Activated T-helper 1 cell treated with anti-CD3 and anti-CD28 coated beads, Interleukin-2, amount 50 U/mL, for 16 hours (primary cell): ENCODE measurements at places on chromosomes 2 and 18.

DNA sequence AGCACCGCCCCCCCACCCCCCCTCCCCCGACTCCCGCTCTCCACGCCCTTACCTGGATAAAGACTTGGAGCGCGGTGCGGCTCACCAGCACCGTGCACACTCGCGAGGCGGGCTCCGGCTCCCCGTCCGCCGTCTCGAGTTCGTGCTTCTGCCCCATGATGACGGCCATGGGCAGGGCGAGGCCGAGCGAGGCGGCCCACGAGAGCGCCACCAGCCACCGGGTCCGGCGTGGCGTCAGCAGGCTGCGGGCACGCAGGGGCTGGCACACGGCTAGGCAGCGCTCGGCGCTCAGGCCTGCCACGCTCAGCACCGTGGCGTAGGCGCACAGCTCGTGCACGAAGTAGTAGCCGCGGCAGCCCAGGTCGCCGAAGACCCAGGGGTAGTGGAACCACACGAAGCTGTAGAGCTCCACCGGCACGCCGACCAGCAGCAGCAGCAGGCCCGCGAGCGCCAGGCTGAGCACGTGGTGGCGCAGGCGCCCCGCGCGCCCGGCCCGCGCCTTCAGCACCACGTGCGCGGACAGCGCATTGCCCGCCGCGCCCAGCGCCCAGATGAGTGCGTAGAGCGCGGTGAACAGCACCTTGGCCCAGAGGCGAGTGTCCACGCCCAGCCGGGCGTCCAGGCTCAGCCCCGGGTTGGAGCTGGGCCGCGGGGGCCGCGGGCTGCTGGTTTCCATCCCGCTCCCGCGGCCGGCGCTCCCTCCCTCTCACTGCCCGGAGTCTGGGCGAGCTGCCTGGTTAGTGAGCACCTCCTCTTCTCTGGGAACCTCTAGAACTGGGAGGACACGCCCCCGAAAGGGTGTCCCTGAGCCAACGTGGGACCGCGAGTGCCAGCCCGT lies at the start of gene NTSR2:
Gene NTSR2, minus strand, starts transcription at position 742 of the 838 bp plus-strand sequence. Its CDS starts 66 bp downstream, at position 676.
- no peak for DNase-seq

DNA sequence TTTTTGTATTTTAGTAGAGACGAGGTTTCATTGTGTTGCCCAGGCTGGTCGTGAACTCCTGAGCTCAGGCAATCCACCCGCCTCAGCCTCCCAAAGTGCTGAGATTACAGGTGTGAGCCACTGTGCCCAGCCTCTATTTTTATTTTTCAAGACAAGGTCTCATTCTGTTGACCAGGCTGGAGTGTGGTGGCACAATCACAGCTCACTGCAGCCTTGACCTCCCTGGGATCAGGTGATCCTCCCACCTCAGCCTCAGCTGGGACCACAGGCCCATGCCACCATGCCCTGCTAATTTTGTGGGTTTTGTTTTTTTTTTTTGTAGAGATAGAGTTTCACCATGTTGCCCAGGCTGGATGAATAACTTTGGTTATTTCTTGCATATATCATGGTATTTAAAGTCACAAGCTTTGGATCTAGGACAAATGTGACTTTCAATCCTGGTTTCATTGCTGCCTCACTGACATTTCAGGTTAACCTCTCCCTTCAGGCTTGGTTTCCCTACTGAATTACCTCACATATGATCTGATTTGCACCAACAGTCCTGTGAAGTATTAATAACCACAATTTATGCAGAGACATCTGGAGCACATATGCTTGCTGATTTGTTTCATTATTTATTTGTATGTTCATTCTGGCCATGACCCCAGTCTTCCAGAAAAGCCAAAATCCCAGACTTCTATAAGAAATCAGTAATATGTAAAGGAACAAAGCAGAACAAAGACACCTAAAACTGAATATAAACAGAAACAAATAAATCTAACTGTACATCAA lies 17.5 kb upstream of the RAB31 start:
- no peak for DNase-seq

DNA sequence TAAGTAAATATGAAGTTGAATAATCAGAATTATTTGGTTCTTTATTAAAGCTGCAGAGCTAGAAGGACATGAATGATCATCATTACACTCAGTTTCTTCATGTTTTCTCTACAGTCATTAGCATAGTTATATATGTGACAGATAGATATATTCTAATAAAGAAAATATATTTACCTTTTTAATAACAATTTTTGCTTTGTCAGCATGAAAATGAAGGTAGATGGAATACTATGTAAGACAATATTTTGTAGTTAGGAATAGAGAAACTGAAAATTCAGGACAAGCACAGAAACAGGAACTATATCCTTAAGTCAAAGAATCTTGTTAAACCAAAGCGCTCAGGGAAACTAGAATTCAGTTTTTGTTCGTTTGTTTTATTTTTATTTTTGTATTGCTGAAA lies 649.9 kb upstream of the NRXN1 start:
- DNase-seq, result no peak

DNA sequence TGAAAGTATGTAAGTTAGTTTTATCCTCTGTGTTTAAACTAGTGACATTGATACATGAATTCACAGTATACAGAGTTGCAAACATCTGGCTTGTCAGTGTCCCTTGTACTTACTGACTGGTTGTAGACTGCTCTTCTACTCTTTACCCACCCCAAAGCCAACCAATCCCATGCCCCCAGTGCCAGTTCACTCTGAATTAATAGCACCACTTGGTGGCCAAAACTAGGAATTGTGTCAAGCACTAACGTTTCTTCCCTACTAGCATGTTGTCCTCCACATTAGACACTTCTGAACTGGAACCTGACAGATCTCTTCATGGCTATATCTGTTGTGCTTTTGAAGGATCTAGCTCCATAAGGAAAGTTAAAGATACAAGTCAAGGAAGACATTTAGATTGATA lies 27.2 kb upstream of the OTX1 start:
- no peak for DNase-seq

DNA sequence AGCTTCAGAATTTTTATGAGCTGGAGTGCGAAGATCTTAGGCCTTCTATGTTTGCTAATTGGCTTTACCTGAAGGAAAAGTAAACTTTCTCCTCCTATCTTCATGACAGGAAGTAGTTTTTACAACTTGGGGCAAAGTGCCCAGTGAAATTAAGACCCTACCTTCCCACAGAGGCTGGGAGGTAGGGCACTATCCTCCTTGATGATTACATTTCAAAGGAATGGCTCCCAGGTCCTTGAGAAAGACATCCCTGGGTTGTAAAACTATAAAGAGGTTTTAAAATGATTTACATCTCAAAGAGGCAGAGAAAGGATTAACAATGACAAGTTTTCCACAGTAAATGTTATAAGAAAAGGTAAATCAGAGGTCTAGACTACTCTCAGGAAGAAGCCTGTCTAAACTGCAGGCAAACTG lies 155.8 kb downstream of the CDH7 start:
- DNase-seq, result no peak

DNA sequence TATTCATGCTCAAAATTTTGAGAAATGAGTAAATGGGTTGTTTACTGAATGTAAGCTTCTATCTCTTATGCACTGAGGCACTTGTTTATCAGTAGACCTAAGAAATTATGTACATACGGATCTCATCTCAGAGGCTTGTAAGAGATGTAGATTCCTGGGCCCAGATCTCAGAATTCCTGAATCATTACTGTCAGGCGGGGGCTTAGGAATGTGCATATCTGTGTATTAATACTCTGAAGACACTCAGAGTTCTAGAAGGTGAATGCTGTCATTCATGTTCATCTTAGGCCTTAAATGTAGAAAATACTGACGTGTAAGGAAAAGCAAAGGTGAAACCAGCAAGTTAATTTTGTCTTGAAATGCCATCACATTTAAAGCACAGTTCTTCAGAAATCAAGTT lies 169.6 kb downstream of the FMNL2 start:
- DNase-seq, result no peak

GRCh38 chr18:332721-333510 lies 65.1 kb upstream of the THOC1 start:
- no peak for DNase-seq

DNA sequence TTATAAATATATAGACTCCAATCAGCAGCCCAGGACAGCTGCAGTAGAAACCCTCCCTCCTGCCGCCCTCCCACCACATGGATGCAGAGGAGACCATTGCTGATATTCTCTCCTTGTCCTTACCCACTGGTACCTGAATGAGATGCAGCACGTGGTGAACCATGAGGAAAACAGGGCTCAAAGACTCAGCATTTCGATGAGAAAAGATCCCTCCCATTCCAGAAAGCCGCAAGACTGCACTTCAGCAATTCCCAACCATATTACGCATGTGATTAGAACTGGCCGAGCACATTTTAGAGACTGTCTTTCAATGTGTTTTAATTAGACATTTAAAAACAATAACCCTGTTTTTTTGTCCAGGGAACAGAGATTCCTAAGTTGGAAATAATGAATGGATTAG lies 125.5 kb downstream of the NRP2 start:
- no peak for DNase-seq

DNA sequence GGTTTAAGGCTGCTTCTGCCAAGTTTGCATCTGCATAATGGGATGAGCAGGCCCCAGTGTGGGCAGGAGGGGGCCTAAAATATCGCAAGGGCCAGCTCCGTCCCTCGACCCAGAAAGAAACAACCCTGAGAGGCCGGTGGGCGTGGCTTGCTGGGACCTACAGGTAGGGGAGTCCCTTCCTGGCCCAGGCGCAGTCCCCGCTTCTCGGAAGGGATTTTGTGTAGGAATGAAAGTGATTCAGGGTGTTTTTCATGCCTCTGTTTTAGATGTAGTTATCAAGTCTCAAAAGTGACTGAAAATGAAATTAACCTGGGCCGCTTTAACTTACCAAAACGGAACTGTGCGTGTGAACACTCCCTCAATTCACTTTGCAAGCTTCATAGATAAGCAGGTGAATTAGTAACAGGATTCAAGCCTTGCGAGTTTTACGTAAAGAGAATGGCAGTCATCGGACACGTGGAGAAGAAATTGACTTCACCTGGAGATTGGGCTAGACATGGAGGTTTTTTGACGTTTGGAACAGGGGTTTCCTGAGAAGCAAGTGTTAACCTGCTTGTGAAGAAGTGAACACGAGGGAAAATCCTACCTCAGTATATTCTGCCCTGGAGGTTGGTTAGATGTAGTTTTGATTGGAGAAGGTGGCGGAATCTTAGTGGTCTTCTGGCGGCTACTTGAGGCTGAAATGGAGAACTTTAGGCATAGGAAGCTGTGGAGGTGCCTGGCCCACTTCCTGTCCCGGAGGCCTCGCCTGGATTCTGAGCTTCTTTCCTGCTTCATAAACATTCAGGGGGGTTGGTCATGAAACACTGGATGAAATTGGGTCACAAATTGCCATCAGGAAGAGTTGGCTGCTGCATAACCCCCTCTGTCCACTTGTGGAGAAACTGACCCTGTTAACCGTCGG lies 1.7 kb downstream of the NCK2 start:
- peak; percentile 55 for DNase-seq

DNA sequence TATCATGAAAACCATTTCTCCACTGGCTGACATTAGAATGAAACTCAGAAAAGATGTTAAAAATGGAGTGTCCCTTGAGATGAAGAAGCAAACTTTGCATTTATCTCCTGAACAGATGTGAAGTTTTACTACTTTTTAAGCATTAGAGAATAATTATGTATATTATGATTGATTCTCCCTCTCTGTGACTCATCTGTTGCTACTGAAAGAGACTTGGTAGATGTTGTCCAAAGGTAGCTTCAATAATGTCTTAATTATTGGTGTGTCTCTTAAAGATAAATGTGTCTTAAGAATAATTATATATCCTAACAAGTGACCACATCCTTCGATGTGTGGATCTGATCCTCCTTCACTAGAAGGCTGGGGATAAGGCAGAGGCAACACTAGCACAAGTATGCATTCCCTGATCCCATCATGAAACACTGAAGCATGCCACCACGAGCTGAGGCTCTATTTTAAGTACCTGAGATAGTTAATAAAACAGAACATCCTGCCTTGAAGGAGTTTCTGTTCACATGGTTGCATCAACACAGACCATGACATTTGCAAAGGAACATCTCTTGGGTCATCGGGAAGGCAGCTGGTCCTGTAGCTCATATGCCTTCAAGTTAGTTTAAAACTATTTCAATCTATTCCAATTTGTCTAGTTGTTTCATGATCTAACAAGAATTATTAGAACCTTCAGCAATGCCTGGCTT lies 15.5 kb downstream of the RND3 start:
- DNase-seq, result no peak

DNA sequence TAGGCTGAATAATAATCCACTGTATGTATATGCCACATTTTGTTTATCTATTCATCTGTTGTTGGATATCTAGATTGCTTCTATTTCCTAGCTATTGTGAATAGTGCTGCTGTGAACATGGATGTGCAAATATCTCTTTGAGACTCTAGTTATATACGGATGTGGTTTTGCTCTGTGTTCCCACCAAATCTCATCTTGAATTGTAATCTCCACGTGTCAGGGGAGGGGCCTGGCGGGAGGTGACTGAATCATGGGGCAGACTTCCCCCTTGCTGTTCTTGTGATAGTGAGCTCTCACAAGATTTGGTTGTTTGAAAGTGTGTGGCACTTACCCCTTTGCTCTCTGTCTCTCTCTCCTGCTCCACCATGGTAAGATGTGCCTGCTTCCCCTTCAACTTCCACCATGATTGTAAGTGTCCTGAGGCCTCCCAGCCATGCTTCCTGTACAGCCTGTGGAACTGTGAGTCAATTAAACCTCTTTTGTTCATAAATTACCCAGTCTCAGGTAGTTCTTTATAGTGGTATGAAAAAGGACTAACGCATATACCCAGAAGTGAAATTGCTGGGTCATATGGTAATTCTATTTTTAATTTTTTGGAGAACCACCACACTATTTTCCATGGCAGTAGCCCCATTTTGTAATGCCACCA lies 86.1 kb upstream of the UPP2 start:
- DNase-seq, result no peak

DNA sequence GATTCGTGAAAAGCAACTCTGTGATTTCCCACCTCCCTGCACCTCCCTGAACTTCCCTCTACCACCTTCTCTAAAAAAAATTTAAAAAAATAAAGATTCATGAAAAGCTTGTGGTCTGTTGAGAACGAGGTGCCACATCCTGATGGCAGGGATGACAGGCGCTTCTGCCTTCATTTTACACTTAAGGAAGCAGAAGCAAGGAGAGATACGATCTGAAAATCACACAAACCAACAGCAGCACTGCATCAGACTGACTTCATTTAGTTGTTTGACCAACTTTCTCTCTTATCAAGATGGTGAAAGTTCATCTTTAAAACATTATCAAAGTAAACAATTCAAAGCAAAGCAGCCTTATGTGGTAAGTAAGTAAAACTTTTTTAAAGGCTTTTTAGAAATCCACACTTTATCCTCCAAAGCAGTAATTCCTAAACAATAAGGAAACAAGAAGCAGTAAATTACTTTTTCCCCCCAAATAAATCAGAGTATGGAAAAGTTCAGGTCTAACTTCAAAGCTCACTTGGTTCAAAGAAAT lies 15.5 kb downstream of the WDFY1 start:
- DNase-seq, result no peak

- no peak for DNase-seq
Observed at GRCh38 chr2:67733517-67733916, 329.3 kb downstream of the C1D start.
